Uterus (tissue), 4 donors: ENCODE measurements at places on chromosomes 11 and 22. TPM values are rescaled to one million over a fixed set of nuclear protein-coding genes. Genes with fewer than 3 reads are reported as not detected.

The SOX6 gene
- total RNA-seq: 0.29 TPM

The C11orf42 gene
- not detected for total RNA-seq

The CST6 gene
- total RNA-seq: not detected

The C2CD3 gene
- total RNA-seq: 22.5 TPM

The RBFOX2 gene
- 94.1 TPM for total RNA-seq

The OR56A1 gene
- 0.07 TPM for total RNA-seq

The SLN gene
- 2.3 TPM for total RNA-seq

The SLC22A9 gene
- not detected for total RNA-seq

The SPI1 gene
- total RNA-seq: 9.7 TPM

The CHST1 gene
- 2.4 TPM for total RNA-seq
